ENCODE measurements at places on chromosomes 4 and X.

DNA sequence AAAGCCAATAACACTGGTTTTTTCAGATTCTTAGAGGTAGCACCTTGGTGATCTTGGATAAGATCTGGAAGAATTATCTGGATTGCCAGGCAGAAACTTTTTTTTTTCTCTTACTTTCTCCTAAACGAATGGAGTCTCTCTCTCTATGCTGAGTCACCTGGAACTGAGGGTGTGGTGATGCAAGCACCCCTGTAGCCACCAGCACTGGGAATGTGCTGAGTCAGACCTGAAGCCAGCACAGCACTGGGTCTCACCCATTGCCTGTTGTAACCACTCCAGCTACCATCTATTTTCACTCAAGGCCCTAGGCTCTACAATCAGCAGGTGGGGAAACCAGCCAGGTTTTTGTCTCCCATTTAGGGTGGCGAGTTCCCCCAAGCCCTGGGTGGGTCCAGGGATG is 923.8 kb downstream of the RAPGEF2 start:
- DNase-seq = no peak

GRCh38 chr4:93748373-93749291 is 79.9 kb upstream of the ATOH1 start:
- no peak for DNase-seq

DNA sequence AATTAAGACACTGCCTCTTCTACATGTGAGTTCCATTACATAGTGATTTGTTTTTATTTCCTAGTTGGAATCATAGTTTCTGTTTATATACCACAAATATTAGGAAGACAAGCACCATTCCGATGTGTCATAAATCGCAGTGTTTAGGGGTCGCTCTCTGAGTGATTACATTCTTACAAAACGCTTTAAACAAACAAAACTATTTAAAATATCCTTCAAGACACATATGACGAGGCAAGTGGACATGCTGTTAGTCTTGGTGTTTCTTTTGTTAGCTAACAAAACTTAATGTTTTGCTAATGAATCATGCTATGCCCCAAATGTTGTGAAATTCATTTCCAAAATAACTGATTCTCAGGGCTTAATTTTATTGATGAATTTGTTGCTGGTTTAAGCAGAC is 1219.3 kb upstream of the PRKX start:
- no peak for DNase-seq

DNA sequence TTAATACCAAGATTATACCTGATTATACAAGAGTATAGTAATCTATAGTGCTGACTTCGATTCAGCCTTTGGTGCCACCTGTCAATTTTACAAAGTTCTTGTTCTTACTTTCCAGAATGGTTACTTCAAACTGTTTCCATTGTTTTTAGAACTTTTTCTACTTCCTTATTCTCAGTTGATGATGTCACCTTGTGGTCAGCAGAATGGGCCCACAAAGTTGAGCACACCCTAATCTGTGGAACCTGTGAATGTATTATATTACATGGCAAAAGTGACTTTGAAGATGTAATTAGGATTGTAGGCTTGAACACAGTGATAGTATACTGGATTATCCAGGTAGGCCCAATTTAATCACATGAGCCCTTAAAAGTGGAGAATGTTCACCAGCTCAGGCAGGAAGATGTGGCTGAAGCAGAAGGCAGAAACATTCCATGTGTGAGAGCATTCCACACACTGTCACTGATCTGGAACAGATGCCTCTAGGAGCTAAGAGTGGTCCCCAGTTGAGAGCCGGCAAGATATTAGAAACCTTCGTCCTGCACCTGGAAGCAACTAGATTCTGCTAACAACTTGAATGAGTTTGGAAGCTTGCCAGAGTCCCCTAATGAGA is 6.3 kb upstream of the SGMS2 start:
- no peak for DNase-seq

DNA sequence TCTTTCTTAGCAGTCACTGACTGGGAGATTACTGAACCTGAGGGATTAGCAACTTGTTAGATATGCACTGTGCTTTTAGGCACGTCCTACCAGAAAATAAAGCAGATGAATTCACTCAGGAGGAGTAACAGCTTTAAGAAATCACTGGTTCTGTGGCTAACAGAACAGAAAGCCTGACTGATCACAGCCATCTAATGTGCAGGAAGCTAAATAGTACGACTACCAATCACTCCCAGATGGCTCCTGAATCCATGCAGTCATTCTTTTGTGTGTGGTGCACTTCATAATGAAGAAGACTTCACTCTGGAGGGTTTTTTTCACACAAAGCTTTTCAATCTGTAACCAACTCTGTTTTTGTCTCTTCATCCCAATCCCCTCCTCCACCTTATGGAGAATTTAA is 305.3 kb upstream of the INTU start:
- no peak for DNase-seq

GRCh38 chrX:13051529-13052172 is 7.2 kb upstream of the FAM9C start:
- no peak for DNase-seq

DNA sequence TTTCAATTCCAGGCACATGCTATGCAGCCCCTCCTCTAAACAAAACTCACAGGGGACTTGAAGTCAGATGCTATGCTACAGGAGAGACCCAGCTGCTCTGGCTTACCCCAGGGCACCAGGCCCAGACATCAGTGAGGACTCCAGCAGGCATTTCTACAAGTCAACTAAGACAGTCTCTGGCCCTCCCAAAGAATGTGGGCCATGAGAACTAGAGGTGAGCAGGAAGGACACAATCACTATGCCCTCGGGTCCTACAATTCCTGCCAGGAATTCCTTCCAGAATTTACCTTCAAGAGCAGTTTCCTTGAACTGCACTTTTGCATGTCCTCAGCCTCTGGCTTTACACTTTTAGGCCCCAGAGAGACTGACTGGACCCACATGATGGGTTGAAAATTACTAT is 17.4 kb downstream of the TMEM192 start:
- DNase-seq = no peak

DNA sequence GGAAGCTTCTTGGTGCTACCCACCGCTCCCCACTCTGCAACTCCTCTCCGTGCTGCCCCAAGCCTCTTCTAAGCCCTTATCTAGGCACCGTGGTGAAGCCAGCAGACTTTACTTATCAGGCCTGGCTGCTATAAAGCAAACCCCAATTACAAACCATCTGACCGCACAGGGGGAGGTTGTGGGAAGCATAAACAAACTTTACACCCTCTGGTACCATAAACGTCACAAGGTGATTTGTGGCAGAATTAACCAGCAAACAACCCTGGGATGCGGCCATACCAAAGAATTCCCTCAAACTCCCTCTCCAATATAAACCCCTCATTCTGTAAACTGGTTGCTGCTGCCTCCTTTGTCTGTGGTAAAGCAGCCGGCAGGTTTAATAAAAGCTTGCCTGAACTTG is 55.2 kb downstream of the MAGEC2 start:
- no peak for DNase-seq

GRCh38 chr4:66591968-66592367 is 921.7 kb upstream of the EPHA5 start:
- no peak for DNase-seq

- no peak for DNase-seq
These were observed 24.7 kb downstream of the TLR10 start for GRCh38 chr4:38757945-38758600.

DNA sequence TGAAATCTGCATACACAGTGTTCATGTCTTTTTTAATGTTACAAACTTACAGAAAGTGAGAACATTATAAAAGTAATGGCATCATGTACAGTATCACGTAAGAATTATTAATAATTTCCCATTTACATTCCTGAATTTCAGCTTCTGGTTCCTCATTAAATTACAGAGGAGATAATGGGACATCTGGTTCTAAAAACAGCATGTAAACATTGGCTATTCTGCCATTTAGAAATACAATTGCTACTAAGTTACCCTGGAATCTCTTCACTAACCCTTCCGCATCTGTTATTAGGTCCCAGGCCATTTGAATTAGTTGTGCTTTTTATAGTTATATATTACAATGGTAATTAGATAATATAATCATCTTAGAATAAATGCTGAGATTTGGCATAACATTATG is 505.1 kb downstream of the FSTL5 start:
- DNase-seq = no peak

DNA sequence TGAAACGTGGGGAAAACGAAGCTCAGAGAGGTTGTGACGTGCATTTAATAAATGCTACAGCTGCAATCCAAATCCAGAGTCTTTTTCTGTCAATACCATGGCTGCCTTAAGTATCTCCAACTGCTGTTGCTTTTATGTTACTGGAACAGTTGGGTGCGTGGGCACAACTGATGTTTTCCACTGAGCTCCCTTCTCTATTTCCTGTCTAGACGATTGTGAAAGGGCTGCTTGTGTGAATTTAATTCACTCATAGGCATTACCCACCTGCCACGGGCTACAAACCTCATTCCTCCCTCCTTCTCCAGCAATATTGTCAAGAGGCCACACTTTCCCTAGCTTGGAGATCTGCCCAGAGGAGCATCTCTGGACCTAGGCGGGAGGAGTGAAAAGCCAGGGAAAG is 526.0 kb downstream of the MID1IP1 start:
- DNase-seq = no peak

GRCh38 chrX:154409222-154409871 is at the start of gene DNASE1L1:
TSS of gene DNASE1L1 (minus strand) at chrX:154409254. CDS start at chrX:154405568, 3,686 bp downstream.
- no peak for DNase-seq

GRCh38 chr4:73814679-73815078 is 21.8 kb upstream of the CXCL6 start:
- no peak for DNase-seq

- DNase-seq = no peak
These were observed 34.9 kb downstream of the MMRN1 start for GRCh38 chr4:89929425-89930159.

- DNase-seq = no peak
These were observed 70.6 kb downstream of the MAGEC2 start for GRCh38 chrX:142134533-142134932.

DNA sequence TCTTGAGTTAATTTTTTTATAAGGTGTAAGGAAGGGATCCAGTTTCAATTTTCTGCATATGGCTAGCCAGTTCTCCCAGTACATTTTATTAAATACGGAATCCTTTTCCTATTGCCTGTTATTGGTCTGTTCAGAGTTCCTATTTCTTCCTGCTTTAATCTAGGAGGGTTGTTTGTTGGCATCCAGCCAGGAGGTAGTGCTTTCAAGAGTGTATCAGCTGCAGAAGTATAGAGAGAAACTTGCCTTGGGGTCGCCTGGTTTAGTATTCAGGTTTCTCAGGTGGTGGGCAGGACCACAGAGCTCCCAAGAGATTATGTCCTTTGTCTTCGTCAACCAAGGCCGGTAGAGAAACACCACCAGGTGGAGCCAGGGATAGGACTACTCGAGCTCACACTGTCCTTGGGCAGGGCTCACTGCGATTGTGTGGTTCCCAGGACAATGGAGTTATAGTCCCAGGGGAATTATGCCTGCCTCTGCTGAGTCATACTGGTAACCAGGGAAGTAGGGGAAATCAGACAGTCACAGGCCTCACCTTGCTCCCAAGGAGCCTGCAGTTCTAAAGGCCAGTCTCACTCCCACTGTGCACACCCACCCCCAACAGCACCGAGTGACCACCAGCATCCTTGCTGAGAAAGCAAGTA is 168.1 kb downstream of the VSIG4 start:
- DNase-seq = no peak

- no peak for DNase-seq
These were observed 3.3 kb downstream of the PDLIM5 start for GRCh38 chr4:94455081-94455480.

GRCh38 chr4:75065909-75066308 is 133.0 kb downstream of the PARM1 start:
- no peak for DNase-seq

DNA sequence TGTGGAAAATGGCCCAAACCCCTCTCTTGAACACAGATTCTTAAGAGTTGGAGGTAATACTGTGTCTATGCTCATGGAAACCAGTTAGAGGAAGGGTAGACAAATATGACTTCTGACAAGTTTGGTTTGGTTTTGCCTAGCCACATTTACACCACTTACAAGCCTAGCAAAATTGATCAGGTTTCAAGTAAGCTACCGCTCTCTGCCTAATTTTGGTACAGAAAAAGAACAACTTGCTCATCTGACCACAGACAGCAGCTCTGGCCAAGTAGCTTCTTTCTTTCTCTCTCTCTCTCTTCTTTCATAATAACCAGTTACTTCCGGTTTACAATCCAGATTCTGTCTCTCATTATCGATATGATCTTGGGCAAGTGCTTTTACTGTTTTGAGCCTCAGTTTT is 260.0 kb downstream of the GLUD2 start:
- DNase-seq = no peak

- no peak for DNase-seq
These were observed 177.3 kb downstream of the PABPC4L start for GRCh38 chr4:134024251-134024650.

- DNase-seq = no peak
These were observed 6.0 kb downstream of the DMD start for GRCh38 chrX:33205321-33205720.

DNA sequence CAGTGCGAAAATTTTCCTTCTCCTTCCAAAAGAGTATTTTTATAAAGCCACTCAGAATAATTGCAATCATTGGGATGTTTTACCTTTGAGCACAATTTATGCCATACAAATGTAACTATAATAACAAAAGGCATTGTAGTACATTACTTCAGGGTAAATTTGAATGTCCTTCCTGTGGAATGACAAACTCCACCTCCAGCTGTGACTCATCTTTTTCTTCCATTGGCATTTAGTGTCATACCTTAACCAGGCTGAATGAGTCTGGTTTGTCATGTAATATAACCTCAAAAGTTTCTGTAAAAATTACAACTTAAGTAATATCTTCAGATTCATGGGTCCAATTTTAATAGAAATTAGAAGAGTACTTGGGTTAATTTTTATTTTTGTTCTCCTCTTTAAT is 93.3 kb downstream of the TMEM47 start:
- no peak for DNase-seq

- DNase-seq = no peak
These were observed 12.2 kb downstream of the CLNK start for GRCh38 chr4:10672379-10672778.

DNA sequence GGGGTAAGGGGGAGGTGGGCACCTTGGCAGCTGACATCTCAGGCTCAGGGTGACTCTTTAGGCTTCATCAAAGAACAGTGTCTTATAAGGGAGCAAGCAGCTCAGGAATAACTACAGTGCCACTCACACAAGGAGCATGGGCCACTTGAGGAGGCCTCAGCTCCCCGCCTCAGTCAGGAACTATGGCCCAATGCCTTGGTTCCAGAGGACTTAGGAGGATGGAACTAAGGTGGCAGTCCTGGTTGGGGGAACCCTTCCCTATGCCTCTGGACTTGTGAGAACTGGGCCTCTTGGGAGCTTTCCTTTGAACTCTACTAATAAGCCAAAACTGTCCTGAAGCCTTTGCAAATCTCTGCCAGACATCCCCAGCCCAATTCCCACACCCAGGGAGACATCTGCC is 160.6 kb downstream of the EFNB1 start:
- DNase-seq = no peak

- DNase-seq = peak; percentile 40
These were observed 11.8 kb upstream of the DCUN1D4 start for GRCh38 chr4:51831133-51831532.

Measured in stimulated activated CD4-positive, alpha-beta T cell treated with anti-CD3 and anti-CD28 coated beads, Interleukin-1b, Interleukin-23, amount 100 ng/mL, for 1 hour (primary cell).